A673 (cell line): ENCODE measurements at places on chromosomes 12 and 14.
A peak's percentile ranks its signal among the peaks of the same experiment; 100 is the strongest.

GRCh38 chr12:9134981-9135628 lies 19.4 kb upstream of the A2M start:
- DNase-seq = no peak

- DNase-seq = peak; percentile 39
These were observed 572.8 kb upstream of the STXBP6 start for GRCh38 chr14:25622763-25623162.

DNA sequence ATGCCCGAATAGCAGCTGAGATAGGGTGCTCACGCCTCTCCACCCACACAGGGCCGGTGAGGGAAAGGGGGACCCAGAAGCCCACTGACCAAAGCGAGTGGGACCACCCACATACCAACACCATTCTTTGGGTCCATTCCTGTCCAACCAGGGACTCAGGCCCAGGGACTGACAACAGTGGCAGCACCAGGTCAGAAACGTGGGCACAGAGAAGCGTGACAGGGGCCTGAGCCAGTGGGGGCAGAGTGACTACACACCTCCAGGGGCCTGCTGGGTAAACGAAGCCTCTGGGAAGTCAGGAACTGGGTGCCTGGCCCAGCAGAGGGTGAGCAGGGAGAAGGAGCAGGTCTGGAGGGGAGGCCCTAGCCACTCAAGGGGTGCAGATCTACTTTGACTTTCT lies 13.7 kb downstream of the SPRYD3 start:
- DNase-seq = no peak

GRCh38 chr14:38874721-38875120 lies 228.3 kb downstream of the SEC23A start:
- no peak for DNase-seq

DNA sequence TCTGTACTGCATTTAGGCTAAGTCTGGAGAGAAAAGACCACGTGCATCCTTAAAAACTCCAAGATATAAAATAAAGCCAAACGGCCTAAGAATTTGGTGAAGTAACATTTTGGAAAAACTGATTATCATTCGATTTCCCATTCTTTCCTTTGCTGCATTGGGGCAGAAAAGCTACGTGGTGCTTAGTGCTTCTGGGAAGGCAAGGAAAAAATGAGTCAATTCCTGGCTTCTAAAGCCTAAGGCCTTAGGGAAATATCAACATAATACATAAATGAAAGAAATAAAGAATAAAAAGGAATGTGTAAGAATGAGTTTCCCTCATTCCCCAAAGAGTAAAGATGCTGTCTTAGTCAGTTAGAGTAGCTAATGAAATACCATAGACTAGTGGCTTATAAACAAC lies 520.5 kb downstream of the GLT1D1 start:
- DNase-seq = no peak

DNA sequence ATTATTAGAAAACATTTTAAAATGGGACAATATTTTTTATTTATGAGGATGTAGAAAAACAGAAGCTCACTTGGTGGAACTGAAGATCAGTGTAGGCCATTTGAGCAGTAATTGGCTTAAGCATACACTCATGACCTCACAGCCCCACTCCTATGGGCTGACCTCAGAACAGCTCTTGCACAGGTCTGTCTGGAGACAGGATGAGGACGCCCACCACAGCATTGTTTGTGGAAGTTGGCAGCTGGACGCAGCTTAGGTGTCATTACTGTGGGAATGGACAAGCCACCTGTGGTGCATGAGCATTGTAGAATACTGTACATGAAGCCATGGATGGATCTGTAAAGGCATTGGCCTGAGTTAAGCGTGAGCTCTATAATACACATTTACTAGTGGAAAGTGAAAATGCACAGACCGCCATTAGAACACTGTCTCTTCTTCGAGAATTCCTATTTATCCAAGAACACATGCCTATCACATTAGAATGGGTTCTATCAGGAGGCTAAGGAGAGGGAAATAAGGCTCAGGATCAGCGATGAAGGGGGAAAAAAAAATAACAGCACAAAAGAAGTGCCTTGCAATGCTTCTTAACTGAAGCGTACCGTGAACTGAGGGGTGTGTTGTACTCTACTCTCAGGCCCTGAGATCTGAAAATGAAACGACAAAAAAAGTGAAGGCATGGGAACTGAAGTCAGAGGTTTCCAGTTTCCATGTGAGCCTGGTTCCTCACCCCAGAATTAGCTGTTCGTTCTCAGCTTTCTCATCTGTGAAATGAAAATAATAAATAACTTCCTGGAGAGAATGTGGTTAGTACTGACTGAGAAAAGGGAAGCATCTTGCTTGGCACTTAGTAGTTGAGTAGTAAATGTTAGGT lies 33.6 kb downstream of the KCNA1 start:
- no peak for DNase-seq

- DNase-seq = peak; percentile 86
These were observed 122.1 kb downstream of the PRKD1 start for GRCh38 chr14:29805415-29806123.

GRCh38 chr12:55829967-55830600 lies 697 bp upstream of the DNAJC14 start:
- DNase-seq = no peak

- DNase-seq = peak; percentile 30
These were observed 906 bp downstream of the LARP4 start for GRCh38 chr12:50401500-50402081.

GRCh38 chr14:88379706-88380343 lies 5.6 kb upstream of the SPATA7 start:
- DNase-seq = no peak

DNA sequence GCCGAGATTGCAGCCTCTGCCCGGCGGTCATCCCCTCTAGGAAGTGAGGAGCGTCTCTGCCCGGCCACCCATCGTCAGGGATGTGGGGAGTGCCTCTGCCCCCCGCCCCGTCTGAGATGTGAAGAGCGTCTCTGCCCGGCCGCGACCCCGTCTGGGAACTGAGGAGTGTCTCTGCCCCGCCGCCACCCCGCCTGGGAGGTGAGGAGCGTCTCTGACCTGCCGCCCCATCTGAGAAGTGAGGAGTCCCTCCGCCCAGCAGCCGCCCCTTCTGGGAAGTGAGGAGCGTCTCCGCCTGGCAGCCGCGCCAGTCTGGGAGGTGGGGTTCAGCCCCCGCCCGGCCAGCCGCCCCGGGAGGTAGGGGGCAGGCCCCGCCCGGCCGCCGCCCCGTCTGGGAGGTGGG lies 544.0 kb downstream of the CCER1 start:
- DNase-seq = no peak

DNA sequence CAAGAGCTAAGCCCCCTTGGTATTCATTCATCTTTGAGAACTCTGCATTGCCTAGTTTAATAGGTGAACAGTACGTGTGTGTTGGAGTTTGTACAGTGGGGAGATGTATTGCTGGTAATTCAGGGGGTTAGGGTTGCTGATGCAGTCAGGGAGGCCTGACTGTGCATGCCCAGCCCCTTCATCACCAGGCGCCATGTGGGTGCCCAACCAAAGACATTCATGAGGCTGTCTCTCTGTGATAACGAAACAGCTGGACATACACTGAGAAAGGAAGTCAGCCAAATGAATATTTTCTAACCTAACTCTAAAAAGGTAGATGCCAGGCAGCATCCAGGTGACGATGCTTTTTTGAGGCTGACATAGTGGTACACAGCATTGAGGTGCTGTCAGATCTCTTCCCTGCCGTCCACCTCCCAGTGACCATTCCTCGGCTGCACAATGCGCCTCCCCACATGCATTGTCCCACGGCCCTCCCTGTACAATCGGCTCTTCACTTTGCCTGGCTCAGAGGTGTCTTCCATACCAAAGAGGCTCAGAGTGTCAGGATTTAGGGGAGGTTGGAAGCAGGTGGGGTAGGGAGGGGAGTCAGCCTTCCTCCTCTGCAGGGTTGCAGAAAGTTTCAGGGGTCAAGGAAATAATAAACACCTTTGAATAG lies 19.0 kb downstream of the EML1 start:
- no peak for DNase-seq

- DNase-seq = no peak
These were observed 23.1 kb upstream of the GNS start for GRCh38 chr12:64782191-64782876.

- DNase-seq = peak; percentile 19
These were observed 59.7 kb downstream of the SLC38A1 start for GRCh38 chr12:46209170-46209569.

GRCh38 chr14:106507354-106507753 lies 981.0 kb downstream of the TMEM121 start:
- no peak for DNase-seq

GRCh38 chr14:99150236-99150635 lies 121.8 kb downstream of the BCL11B start:
- no peak for DNase-seq

GRCh38 chr14:64303471-64303917 lies 9.3 kb upstream of the ESR2 start:
- peak; percentile 81 for DNase-seq

DNA sequence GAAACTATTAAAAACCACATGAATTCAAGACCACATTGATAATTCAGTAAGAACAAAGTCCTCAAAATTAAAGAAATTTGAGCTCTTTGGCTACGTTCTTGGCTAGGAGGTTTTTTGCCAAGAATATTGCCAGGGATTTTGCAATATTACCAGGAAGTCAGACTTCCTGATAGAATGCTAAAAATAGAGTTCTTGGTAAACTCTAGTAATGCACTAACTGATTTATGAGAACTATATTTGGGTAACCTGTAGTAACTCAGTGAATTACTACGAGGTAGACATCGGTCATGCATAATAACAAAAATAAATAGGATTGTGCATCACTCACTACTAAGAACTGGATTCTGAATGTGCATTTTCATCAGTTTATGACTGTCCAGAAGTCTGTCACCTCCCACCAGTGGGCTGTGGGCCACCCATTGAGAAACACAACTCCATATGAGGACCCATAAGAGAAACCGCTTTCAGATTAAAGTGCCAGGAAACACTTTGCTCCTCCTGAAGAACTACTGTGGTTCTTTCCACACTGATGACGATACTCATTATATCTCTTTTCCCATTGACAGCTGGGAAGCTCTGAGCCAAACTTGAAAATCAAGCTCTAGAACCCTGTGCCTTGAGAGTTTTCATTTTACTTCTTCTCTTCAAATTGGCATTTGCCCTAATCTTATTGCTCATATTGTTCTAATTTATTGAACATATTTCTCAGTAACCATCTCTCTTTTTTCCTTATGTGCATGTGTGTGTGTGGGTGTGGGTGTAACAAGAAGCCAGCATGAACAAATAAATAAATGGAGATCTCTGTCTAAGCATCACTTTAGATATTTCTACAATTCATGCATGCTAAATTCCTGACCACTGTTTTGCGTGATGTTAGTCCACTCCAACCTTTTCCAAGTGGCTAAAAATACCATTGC lies 116.6 kb downstream of the BCL11B start:
- no peak for DNase-seq

- no peak for DNase-seq
These were observed 41.1 kb downstream of the ERH start for GRCh38 chr14:69356903-69357543.

DNA sequence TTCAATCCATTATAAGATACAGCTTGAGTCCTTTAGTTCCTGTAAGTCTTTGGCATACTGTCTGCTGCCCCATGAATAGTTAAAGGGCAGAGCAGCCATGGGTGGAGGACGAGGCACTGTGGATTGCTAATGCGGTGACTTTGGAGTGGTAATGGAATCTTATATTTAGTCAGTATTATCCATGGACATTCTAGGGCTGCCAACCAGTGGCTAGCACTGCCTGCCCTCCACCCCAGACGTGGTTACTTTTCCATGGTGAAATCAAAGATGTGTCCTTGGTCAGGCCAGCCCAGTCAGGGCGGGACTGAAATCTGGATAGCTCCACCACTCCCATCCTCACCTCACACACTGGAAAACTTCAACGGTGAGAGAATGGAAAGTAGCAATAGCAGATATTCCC lies 2.3 kb downstream of the TTC9 start:
- DNase-seq = no peak

GRCh38 chr12:120625557-120626419 lies 14.6 kb upstream of the CABP1 start:
- peak; percentile 24 for DNase-seq

DNA sequence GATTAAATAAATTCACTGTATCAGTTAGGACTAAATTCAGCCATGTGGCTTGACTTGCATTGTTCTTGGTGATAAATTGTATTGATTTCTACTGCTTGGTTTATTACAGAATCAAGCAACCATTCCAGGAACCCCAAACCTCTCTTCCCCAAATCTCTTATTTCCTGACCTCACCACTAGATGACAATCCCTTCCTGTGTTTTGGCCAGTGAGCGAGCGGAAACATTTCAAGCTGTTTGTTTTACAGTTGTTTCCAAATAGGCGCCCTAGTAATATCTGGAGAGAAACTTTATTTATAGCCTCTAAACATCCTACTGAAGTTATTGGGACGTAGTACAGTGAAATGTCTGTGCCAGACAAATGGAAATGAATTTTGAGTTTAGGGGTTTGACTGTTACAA lies 161.1 kb downstream of the SNAPC1 start:
- peak; percentile 10 for DNase-seq

DNA sequence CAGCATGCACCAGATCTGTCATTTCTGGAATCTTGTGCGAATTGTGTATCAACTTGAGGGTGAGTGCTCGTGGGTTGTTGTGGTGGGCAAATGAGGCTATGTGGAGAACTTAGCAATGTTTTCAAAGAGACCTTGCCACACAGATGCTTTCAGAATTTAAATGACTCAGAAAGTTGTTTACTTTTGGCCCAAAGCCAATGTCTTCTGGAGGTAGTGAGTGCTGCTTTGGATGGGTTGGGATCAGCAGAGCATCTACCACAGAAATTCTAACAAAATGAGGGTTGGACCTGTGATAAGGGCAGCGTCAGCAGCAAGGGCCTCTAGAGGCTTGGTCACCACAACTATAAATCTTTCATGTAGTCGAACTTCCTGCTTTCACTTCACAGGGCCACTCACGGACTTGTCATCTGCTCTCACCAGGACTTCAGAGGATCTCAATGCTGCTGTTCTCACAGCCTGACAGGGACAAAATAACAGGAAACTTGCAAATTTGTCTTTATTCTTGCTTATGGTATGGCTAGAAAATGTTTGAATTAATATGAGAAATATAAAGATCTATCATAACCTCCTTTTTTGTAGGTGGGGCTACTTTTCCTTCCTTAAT lies 111.4 kb downstream of the DACT1 start:
- peak; percentile 33 for DNase-seq

DNA sequence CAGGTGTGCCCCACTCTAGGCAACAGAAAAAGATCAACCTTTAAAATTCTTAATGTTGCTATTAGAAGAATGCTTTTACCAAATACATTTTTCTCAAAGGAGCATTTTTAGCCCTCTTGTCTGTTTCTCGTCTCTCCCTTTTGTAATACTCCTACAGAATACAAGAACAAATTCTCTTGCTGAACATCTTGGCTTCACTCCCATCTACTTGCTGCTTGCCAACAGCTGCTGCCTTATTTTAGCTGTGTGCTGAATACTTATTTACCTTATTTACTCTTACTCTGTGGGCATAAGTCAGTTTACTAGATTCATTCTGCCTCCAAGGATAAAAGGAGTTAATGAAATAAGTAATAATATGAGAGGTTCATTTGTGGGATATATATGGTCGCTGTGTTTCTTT lies 70.8 kb downstream of the POLR3B start:
- DNase-seq = no peak
